H1 (cell line): ENCODE measurements at places on chromosomes 11 and 22. TPM values are rescaled to one million over a fixed set of nuclear protein-coding genes. Genes with fewer than 3 reads are reported as not detected.

GRCh38 chr11:110077831-110078325, 15.3 kb upstream of the ZC3H12C start:
- no peak for DNase-seq

DNA sequence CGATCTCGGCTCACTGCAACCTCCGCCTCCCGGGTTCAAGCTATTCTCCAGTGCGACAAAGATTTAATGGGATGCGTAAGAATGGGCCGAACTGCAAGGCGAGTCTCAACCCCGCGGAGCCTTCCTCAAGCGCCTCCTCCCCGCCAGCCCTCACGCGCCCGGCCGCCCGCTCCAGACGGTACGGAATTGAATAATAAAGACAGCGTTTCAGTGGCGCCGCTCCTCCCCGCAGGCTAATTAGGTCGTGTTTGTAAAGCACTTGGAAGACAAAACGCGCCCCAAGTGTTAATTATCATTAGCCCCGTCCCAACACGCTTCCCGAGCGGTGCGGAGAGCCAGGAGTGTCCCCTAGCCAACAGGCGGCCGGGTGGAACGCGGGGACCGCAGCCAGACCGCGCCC, 192.0 kb downstream of the BUD13 start:
- peak; percentile 77 for DNase-seq

GRCh38 chr11:57639321-57640067, 10.2 kb downstream of the YPEL4 start:
- DNase-seq = peak; percentile 97

RTN4RL2 gene
- total RNA-seq = 23.7 and 24.4 TPM in 2 replicates

DNA sequence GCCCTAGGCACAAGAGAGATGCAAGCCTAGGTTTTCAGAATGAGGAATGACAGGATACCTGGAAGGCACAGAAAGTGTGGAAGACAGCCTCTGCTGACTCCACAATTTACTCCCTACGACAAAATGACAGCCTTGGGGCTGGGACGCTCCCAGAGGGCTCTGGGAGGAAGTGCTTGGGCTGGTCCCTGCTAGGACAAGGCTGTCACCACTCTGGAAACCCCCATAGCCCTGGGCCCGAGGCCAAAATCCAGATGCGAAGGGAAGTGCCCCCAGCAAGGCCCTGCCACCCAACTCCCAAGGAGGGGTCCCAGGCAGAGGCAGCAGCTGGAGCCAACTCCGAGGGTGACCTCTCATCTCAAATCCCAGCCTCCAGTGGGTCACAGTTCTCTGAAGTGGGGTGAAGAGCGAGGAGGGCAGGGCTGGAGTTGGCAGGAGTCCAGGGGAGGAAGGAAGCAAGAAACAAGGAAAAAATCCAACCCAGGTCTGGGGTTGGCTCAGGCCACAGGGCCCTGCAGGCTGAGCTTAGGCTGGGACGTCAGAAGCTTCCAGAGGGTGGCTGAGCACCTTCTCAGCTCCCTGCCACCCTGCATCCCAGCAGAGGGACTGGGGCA, 6.3 kb upstream of the CDC42EP2 start:
- no peak for DNase-seq

DNA sequence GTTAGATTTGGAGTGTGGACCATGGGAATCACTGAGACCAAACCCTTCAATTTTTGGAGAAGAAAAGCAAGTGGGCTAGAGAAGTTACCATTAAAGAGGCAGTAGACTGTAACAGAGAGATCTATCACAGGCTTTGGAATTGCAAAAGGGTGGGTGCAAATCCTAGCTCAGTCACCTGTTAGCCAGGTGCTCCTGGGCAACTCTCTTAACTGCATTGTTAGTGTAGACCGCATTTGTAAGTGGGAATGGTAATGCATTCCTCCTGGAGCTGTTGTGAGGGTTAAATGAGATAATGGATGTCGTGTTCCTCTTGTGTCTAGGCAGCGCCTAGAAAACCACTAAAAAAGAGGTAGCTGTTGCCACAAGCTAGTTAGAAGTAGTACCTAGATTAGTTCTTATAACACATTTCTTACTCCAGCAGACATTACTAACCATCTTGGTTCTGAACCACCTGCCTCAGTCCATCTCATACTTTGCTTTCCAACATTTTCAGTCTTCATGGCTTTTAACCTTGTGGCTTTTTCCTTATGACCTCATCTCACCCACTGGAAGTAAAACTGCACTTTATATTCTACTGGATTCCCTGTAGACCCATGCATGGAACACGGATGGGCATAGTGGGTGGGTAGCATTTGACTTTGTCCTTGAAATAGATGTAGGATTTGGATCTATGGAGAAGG, 153.0 kb downstream of the HIPK3 start:
- DNase-seq = no peak

DNA sequence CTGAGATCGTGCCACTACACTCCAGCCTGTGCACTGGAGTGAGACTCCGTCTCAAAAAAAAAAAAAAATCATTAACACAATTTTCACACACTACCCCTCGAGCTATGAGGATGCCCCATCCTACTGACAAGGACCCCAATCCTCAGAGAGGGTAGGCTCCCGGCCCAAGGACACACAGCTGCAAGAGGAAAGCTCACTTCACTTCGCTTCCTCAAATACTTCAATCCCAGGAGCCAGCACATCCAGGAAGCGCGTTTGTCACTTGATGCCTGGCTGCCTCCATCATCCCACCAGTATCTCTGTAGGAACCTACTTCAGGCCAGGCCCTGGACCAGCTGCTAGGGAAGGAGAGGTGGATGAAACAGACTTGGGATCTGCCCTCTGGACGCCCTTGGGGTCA, 144.0 kb downstream of the CRYBB2 start:
- no peak for DNase-seq

GRCh38 chr11:92838759-92839310, 130.6 kb upstream of the MTNR1B start:
- DNase-seq = no peak

- DNase-seq = no peak
Measured at GRCh38 chr22:47257566-47257965, 495.1 kb downstream of the TBC1D22A start.

GRCh38 chr22:50253046-50253915, 2.2 kb upstream of the HDAC10 start:
- no peak for DNase-seq

GRCh38 chr11:108743851-108744250, 79.0 kb downstream of the DDX10 start:
- DNase-seq = no peak

GRCh38 chr11:64935359-64936081, at the start of gene GPHA2:
Gene GPHA2, minus strand, starts transcription at chr11:64935893. Its CDS starts 433 bp downstream, at chr11:64935460.
- DNase-seq = peak; percentile 61

DNA sequence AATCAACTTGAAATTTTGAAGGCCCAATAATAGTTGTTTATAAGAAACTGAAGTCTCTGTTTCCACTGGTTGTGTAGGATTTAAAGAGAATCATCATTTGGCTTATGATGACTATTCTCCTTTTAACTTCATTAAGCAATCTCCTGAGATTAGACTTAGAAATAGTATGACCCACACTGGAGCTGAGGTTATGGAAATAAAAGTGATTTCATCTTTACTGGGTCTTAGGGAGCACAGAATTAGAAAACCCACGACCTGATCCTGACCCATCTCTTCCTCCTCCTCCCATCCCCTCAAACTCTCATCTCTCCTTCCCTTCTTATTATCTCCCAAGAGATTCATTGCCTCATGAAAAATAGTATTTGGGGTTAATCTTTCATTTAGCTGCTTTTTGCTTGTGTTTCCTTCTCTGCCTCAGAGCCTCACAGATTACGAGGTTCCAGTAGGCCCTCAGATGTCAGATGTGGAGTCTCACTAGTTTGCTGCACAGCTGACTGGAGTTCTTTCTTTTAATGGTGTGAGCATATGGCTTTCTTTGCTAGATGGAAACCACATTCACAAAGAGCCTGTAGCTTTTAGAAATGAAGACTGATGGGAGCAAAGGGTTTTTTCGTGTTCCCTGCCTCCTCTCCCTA, 85.0 kb downstream of the ALX4 start:
- no peak for DNase-seq

DNA sequence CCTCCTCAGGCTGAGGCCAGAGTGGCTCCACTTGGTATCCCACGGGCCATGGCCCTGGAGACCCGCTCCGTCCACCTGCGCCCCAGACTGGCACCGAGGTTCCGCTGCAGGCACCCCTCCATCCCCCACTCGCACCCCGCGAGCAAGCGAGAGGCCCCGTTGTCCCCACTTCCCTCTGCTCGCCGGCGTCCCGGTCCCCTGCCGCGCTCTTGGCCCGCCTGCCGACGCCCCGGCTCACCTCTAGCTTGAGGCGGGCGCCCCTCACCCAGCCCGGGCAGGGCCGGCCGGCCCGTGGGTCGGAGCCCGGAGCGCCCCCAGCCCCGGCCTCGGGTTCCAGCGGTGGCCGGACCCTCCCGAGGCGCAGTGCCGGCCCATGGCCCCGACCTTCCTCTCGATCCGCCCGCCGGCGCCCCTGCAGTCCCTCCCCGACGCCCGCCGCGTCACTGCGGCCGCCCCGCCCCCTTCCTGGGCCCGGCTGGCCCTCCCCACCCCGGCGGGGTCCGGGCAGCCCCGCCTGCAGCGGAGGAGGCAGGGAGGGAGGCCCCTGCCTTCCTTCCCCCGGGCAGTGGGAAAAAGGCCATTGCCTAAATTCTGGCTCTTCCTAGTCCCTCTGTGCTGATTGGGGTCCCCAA, at the start of gene PITPNM1:
Gene PITPNM1 (minus strand): TSS at position 414 of the 632 bp plus-strand sequence. CDS start 1,183 bp downstream, outside the sequence.
- no peak for DNase-seq

GRCh38 chr11:128902515-128903066, 11.4 kb downstream of the KCNJ5 start:
- DNase-seq = peak; percentile 56

TUB gene
- total RNA-seq = 29.9 and 31.3 TPM in 2 replicates

GRCh38 chr11:128772814-128773213, 78.9 kb downstream of the FLI1 start:
- no peak for DNase-seq

NAALADL1 gene
- 7.5 and 8.1 TPM in 2 replicates for total RNA-seq

OR4D5 gene
- total RNA-seq = not detected in 2 replicates

DNA sequence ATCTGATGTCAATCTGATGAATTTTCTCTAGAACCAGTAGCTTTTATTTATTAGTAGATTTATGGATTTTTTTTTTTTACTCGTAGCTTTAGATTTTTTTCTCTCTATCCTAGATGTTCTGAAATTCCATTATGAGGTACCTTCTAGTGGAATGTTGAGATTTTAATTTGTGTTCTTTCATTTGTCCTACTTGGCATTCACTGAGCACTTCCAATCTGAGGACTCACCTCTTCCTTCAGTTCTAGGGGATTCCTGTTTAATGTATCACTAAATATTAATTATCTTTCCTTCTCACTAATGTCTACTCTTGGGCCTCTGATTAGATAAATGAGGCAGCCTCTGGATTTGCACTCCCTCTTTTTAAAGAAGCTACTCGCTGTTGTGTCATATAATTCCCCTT, 40.2 kb upstream of the WNT7B start:
- no peak for DNase-seq

MIOX gene
- 0.30 and 0.33 TPM in 2 replicates for total RNA-seq

GRCh38 chr11:12680246-12680939, 6.2 kb downstream of the TEAD1 start:
- peak; percentile 86 for DNase-seq

DNA sequence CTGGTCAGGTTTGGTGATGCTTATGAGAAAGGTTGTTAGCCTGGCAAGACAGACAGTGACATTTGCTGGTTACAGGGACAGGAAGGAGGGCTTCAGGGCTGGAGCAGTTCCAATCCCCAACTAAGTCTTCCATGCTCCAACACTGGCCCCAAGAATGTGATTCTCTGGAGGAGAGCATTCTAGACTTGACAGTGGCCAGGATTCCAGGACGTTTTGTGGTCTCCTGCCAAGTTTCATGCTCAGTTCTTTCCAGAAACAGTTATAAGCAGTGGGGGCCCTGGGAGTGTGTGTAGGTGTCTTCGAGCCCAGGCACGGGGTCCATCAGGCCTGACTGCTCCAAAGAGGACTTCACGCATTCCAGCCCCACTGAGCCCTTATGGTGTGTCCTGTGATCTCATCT, 8.9 kb upstream of the GRK3 start:
- no peak for DNase-seq

C22orf31 gene
- not detected in 2 replicates for total RNA-seq

FANCF gene
- 27.2 and 29.4 TPM in 2 replicates for total RNA-seq

DNA sequence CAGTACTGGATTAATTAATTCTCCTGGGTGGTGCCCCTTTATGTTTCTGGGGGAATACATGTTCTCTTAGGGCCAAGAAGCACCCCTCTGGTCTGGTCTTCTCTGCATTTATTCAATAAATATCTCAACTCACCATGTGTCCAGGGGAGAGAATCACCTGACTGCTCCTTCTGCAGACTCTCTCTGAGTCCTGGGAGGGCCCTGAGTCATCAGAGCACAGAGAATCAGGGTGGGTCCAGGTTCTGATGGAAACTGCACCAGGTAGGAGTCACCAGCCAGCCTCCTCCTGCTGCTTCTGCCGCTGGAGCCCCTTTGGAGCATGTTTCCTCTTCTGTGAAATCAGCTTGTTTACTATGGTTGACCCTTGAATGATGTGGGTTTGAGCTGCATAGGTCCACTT, 107.7 kb upstream of the PLET1 start:
- no peak for DNase-seq

DNA sequence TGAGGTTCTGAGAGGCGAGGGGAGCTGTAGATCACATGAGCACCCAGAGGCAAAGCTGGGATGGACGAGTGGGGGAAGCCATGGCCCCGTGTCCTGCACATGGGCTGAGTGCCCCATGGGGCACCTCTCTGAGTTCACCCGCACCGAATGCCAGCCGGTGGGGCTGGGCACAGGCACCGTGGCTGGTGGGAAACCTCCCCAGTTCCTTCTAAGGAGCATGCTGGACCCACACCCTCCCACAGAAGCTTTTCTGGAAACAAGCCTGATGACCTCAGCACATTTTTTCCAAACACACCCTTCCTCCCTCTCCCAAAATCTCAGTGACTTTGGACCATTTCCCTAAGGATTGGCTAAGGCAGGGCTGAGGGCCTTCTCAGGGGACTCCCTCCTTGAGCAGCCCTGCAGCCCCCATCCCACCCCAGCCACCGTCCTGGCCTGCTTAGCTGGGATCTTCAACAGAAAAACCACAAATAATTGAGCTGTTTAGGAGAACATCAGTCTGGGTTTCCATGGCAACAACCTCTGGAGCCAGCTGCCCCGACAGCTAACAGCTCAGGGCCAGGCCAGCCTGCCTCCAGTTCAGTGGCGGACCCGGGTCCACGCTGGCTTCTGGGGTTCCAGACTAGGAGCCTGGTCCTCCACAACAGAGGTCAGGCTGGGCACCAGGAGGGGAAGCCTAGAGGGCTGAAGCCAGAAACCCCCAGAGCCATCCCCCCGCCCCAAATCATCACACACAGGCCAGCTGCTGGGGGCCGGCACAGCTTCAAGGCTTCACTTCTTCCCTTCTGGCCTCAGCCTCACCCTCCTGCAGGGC, 18.1 kb upstream of the LINC01488 start:
- no peak for DNase-seq

DNA sequence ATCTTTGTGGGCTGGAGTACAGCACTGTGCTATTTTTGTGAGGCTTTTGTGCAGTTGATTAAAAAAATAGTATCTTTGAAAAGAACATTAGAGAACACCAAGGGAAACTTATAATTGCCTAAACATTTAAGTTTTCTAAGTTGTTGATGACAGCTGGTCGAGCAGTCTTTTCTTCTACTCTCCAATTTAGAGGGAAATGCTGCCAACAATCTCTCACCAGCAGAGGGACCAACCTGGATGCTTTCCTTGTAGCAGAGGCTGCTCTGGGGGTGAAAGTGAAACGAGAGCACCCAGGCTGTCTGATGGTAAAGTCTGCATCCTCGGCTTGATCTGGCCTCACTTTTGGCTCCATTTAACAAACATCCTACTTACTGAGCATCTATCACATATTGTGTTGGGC, 1286.5 kb upstream of the TENM4 start:
- DNase-seq = peak; percentile 48

MMP13 gene
- not detected in 2 replicates for total RNA-seq

BARX2 gene
- total RNA-seq = not detected in 2 replicates

- no peak for DNase-seq
Measured at GRCh38 chr22:35467681-35468434, 67.9 kb downstream of the MCM5 start.
